Activated CD4-positive, alpha-beta T cell treated with anti-CD3 and anti-CD28 coated beads, Interleukin-2, amount 10 ng/mL, durations not matched to agents 24 days and 14 days (primary cell): ENCODE measurements at places on chromosomes 3 and 15. TPM values are rescaled to one million over a fixed set of nuclear protein-coding genes. Genes with fewer than 3 reads are reported as not detected.
A peak's percentile ranks its signal among the peaks of the same experiment; 100 is the strongest.

The IMPG2 gene
- 0.02 and 0.05 TPM in 2 replicates for total RNA-seq

- no peak for DNase-seq
These were observed 25.8 kb upstream of the KCNMB3 start for GRCh38 chr3:179276743-179277142.

- no peak for DNase-seq
These were observed 55.5 kb downstream of the CLEC3B start for GRCh38 chr3:45081506-45082141.

DNA sequence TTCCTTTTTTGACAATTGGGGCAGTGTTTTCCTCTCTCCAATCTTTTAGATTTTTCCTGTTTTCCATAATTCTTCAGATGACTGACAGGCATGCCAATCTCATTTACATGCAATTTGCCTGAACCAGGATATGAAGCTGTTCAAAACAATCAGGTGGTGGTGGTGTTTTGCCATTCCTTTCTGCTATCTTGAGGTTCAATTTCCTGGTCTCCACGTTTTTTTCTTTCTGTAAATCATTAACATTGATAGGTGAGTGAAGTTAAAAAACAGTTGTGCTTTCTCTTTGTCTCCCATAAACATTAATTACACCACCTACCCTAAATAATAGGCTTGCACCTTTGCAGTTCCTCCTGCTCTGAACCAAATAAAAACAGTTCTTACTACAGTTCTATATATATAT lies 49.1 kb downstream of the C2CD4A start:
- no peak for DNase-seq

The TMEM158 gene
- 0.44 and 0.66 TPM in 2 replicates for total RNA-seq

The NEO1 gene
- total RNA-seq, result 5.8 TPM in 2 replicates

- DNase-seq, result no peak
These were observed 291.7 kb downstream of the FAM43A start for GRCh38 chr3:194977356-194977755.

DNA sequence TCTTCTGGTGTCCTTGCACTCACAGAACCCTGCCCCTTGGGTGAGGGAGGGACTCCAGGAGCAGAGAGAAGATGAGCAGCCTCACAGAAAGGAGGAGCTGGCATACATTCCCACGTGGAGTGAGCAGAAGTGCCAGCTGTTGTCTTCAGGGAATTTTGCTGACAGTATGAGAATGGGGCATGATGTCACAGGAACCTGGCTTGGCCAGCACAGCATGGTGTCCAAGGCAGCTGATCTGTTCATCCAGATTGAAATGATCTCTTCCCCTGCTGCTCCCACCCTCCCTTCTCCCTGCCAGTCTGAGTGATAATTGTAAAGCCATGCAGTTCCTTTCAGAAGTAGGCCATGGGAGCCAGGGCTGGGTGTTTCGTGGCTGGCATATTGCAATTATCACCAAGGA lies 53.3 kb downstream of the GJD2 start:
- DNase-seq, result no peak

GRCh38 chr3:188025555-188025954 lies 128.4 kb upstream of the LPP start:
- DNase-seq, result peak; percentile 28

DNA sequence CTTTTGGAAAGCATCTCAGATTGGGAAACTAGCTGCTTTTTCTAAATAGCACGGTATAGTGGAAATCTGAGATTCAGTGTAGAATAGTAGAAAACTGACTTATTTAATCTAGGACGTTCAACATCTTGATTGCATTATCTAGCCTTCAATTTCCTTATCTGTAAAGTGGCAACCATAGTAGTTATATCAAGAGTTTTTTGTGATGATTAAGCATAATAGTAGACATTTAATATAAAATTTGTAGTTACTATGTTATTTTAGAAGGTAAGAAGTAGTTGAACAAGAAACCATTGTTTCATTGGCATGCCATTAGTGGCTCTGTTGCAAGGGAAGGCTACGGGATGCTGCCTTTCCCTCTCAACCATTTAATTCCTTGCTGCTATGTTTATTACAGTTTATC lies 367.3 kb downstream of the NAALADL2 start:
- DNase-seq, result no peak

The CPNE9 gene
- total RNA-seq, result 0.17 TPM in 1 of 2 replicates, not detected in the other

DNA sequence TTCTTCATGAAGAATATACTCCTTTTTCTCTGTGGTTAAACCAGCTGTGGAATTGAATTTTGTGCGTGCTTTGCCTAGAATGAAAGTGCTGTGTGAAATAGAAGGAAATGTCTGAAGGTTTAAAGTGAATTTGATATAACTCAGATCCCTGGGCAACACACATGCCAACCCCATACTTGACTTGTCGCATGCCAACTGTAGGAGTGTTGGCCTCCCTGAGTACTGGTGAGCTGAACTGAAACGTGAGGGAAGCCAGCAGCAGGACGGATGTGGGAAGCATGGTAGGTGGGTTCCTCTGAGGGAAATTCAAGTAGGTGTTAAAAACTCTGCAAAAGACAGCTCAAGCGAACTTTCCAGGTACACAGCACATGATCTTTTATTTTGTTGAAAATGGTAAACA lies 14.7 kb downstream of the FAN1 start:
- no peak for DNase-seq

The MASP1 gene
- total RNA-seq, result not detected in 2 replicates
